Left hindlimb (tissue), 1 donor: ENCODE measurements at places on chromosomes 6 and 20.

DNA sequence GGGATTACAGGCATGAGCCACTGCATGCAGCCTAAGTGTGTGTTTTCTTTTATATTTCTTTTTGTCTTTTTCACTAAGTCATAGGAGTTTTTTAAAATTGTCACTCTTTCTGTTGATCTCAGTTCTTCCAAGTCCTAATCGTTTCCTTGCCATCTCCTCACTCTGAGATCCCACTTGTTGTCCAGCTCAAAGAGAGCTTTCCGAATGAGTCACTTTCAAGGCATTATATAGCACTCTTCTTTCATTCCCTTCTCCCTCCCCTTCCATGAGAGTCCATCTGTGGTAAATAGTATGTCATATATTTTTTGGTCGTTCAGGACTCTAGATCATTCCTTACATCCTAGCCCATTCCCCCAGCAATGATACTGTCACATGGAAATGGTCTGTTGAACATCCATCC is 4.3 kb downstream of the VAPB start:
- DNase-seq, result no peak

DNA sequence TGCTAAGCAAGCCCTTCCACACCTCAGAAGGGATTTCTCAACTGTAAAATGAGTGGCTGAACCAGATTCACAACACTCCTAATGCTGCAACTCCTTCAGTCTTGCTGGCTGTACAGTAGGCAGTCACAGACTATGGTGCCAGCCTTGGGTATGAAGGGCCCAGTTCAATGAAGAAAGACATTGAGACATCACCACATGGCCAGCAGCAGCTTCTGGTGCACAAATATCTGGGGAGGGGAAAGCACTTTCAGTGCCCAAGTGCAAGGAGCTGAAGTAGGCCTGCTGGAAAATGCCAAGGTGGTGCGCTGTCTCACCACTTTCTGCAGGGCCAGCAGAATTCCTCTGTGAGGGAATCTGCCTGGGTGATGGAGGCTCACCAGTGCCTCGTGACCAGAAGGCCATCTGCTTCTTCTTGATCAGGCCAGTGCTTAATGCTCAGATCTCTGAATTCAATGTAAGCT is 1.8 kb downstream of the PLA2G7 start:
- DNase-seq, result no peak

DNA sequence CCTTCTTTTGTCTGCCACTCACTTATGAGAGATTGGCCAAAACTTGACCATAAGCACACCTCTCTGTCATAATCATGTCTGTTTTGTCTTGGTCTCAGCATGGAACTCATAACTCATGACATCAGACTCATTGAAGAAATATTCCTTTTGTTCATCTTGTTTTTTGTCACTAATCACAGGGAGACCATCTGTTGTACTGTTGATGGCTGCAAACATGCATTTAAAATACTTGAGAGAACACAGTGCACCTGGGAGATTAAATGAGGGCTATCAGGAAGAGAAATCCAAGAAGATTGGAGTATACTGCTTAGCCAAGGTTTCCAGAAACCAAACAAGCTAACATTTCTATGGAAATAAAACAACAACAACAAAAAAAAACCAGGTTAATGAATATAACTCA is 689.7 kb downstream of the EPM2A start:
- DNase-seq, result no peak

GRCh38 chr6:13237318-13237717 is 91.0 kb downstream of the TBC1D7 start:
- no peak for DNase-seq

DNA sequence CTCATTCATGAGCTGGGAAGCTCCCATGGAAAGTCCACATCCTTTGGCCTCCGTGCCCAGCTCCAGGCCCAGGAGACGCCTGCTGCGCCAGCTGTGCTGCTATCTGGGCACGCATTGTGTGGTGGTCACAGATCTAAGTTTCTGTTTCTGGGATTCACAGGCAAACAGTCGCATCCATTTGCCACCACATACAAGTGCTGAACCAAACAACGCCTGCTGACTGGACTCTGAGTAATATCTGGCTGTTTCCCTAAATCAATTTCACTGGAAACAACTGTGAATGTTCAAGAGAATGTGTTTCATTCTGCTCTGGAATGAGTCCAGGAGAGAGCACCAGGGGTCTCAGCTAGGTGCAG is 45.5 kb downstream of the IRF4 start:
- no peak for DNase-seq
